Activated T-cell treated with anti-CD3 and anti-CD28 coated beads, Interleukin-2, amount 50 U/mL, for 72 hours (primary cell): ENCODE measurements at places on chromosomes 1 and 21. TPM values are rescaled to one million over a fixed set of nuclear protein-coding genes. Genes with fewer than 3 reads are reported as not detected.
A peak's percentile ranks its signal among the peaks of the same experiment; 100 is the strongest.

The ADPRS gene
- 23.2 TPM for total RNA-seq

The ALPL gene
- total RNA-seq: not detected

The ZNF697 gene
- total RNA-seq: 0.32 TPM

The ABCB10 gene
- 32.0 TPM for total RNA-seq

The BACE2 gene
- 1.1 TPM for total RNA-seq

The SPRR2B gene
- total RNA-seq: not detected

The CNR2 gene
- total RNA-seq: 0.72 TPM

The NTRK1 gene
- total RNA-seq: 16.8 TPM

The SMPDL3B gene
- 0.41 TPM for total RNA-seq

The OR2T33 gene
- total RNA-seq: not detected

The CHI3L1 gene
- total RNA-seq: not detected

The PTGER3 gene
- total RNA-seq: not detected

The RGSL1 gene
- total RNA-seq: not detected

- H3K27me3 ChIP-seq: no peaks in the 10 kb centered on the region
- peaks cover 2% of the 10 kb centered on the region for H3K36me3 ChIP-seq
- no peak overlapping the region for H3K4me3 ChIP-seq
- H3K27ac ChIP-seq: no peak overlapping the region
- H3K4me1 ChIP-seq: no peaks in the 10 kb centered on the region
Measured at GRCh38 chr1:219990782-219991510, 55.4 kb downstream of the EPRS1 start.

- peaks cover 9% of the 10 kb centered on the region for H3K4me1 ChIP-seq
- no peak overlapping the region for H3K27ac ChIP-seq
- peaks cover 39% of the 10 kb centered on the region for H3K27me3 ChIP-seq
- no peaks in the 10 kb centered on the region for H3K36me3 ChIP-seq
- DNase-seq: no peak
Measured at GRCh38 chr1:8016210-8016894, 9.8 kb downstream of the ERRFI1 start.

GRCh38 chr1:53460666-53461322, 1.6 kb downstream of the DMRTB1 start:
- DNase-seq: no peak
- H3K36me3 ChIP-seq: no peaks in the 10 kb centered on the region
- no peak overlapping the region for H3K27ac ChIP-seq
- H3K27me3 ChIP-seq: no peaks in the 10 kb centered on the region
- no peak overlapping the region for H3K4me3 ChIP-seq

- H3K27ac ChIP-seq: no peak overlapping the region
- DNase-seq: no peak
- H3K4me3 ChIP-seq: no peak overlapping the region
- H3K4me1 ChIP-seq: peaks cover 21% of the 10 kb centered on the region
- no peaks in the 10 kb centered on the region for H3K36me3 ChIP-seq
Measured at GRCh38 chr1:41591891-41592290, 107.4 kb upstream of the EDN2 start.

DNA sequence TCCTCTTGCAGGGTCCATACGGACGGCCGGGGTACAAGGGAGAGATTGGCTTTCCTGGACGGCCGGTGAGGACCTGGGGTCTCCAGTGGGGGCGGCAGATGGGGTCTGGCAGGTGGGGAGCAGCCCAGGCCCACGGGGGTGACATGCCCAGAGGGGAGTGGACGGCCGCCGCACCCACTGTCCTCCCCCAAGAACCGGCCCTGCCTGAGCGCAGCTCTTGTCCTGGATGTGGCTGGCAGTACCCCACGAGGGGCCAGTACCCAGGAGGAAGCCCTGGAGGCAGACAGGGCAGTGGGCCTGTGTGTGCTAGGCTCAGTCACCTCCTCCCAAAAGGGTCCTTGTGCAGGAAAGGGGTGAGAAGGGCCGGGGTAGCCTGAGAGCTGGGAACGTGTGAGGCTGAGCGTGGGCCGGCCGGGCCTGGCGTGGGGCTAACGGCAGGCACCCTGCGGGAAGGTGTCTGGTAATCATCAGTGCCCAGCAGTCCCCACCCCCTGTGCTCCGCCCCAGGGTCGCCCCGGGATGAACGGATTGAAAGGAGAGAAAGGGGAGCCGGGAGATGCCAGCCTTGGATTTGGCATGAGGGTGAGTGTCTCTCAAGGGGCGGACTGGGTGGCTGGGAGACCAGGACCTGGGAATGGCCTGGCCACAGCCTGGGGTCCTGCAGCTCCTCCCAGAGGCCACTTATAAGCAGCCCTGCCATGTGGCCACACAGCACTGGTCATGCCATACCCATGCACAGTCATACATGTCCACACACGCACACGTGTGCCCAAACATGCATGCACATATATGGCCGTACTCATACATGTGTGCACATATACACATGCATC, 47.2 kb downstream of the SLC19A1 start:
- no peaks in the 10 kb centered on the region for H3K27me3 ChIP-seq
- H3K4me3 ChIP-seq: no peak overlapping the region
- peaks cover 4% of the 10 kb centered on the region for H3K36me3 ChIP-seq
- DNase-seq: no peak
- H3K4me1 ChIP-seq: no peaks in the 10 kb centered on the region

- no peaks in the 10 kb centered on the region for H3K36me3 ChIP-seq
- no peak overlapping the region for H3K27ac ChIP-seq
- H3K4me3 ChIP-seq: no peak overlapping the region
- H3K27me3 ChIP-seq: no peaks in the 10 kb centered on the region
Measured at GRCh38 chr1:164633997-164634396, 75.0 kb downstream of the PBX1 start.

- peaks cover 21% of the 10 kb centered on the region for H3K4me1 ChIP-seq
- no peak overlapping the region for H3K4me3 ChIP-seq
- peak; percentile 6 for DNase-seq
- peaks cover 7% of the 10 kb centered on the region for H3K27me3 ChIP-seq
- H3K27ac ChIP-seq: no peak overlapping the region
Measured at GRCh38 chr1:50266509-50266908, 156.7 kb downstream of the DMRTA2 start.

- H3K27ac ChIP-seq: no peak overlapping the region
- DNase-seq: no peak
- no peaks in the 10 kb centered on the region for H3K36me3 ChIP-seq
- H3K27me3 ChIP-seq: peaks cover 4% of the 10 kb centered on the region
Measured at GRCh38 chr1:244067893-244068292, 16.8 kb downstream of the ZBTB18 start.

DNA sequence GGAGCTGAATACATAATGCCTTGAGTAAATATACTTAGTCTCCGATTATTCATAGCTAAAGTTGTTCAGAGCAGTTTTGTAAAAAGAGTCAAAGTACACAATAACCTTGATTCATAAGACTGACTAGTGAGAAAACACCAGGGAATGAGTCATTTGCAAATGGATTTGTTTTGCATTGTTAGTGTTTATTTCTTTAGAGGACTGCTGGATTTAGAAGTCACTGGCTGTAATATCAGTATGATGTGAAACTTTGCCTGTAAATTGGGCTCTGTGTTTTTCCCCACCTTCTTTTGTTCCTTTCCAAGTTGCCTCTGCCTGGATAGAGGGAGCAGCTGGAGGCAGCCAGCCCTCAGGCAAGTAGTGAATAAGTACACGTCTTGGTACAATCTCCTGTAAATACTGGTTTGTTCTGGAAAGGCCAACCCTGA, 474.7 kb downstream of the NUF2 start:
- no peaks in the 10 kb centered on the region for H3K27me3 ChIP-seq
- DNase-seq: no peak
- H3K4me1 ChIP-seq: no peaks in the 10 kb centered on the region
- no peak overlapping the region for H3K27ac ChIP-seq
- H3K36me3 ChIP-seq: no peaks in the 10 kb centered on the region
- H3K4me3 ChIP-seq: no peak overlapping the region

DNA sequence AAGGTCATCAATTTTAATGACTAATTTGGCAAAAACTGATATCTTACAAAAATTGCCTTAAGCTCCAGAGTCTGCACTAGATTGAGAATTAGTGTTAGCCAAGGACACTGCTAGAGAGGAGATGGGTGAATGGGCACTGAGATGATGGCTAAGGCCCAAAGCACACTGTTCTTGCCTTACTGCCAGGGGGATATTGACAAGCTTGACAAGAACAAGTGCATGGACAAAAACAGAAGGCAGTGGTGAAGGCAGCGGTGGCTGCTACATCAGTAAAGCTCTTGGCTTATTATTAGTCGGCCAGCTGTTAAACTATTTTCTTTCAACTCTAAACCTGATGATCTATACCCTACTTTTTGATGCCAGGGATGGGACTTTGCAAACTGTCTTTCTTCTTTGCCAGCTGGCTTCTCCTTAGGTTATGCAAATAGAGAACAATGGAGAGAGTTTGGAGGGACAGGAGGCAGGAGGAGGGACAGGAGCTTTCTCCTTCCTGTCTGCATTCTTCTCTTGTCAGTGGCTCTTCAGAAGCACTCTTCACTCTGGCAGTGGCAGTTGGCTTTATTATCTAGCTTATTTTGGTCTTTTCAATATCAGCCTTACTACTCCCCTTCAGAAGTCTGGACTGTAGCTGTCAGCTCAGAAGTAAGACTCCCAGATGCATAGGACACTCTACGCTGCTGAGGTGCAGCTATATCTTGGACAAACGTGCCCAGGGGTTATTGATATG, 853.5 kb upstream of the TMPRSS15 start:
- DNase-seq: no peak
- H3K27ac ChIP-seq: no peak overlapping the region
- H3K4me3 ChIP-seq: no peak overlapping the region
- no peaks in the 10 kb centered on the region for H3K27me3 ChIP-seq
- H3K4me1 ChIP-seq: no peaks in the 10 kb centered on the region

- peaks cover 1% of the 10 kb centered on the region for H3K36me3 ChIP-seq
- H3K4me1 ChIP-seq: no peaks in the 10 kb centered on the region
- H3K27ac ChIP-seq: peak overlapping the region; percentile 50
- DNase-seq: no peak
- H3K27me3 ChIP-seq: no peaks in the 10 kb centered on the region
- no peak overlapping the region for H3K4me3 ChIP-seq
Measured at GRCh38 chr1:11138029-11138428, 38.4 kb upstream of the EXOSC10 start.

- peaks cover 13% of the 10 kb centered on the region for H3K4me1 ChIP-seq
- no peaks in the 10 kb centered on the region for H3K36me3 ChIP-seq
- no peak overlapping the region for H3K27ac ChIP-seq
- no peak for DNase-seq
Measured at GRCh38 chr1:54600947-54601721, 22.2 kb downstream of the FAM151A start.

DNA sequence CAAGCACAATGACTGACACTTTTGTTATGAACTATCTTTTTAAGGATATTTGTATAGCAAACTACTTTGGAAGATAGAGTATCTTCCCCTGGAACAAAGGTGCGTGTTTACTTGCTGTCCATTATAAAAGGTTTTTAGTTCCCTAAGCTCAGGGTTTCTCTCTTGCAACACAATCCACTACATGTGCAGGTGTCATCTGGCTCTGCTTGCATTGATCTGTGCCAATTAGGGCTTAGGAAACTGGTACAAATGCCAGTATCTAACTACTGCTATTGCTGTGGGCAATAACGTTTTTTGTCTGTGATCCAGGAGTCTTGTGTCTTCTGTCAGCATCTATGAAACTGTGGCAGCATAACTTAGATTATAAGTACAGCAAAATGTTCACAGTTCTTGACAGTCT, 68.3 kb upstream of the ABCD3 start:
- H3K4me3 ChIP-seq: no peak overlapping the region
- peaks cover 23% of the 10 kb centered on the region for H3K4me1 ChIP-seq
- no peak overlapping the region for H3K27ac ChIP-seq
- H3K27me3 ChIP-seq: no peaks in the 10 kb centered on the region
- DNase-seq: no peak
- no peaks in the 10 kb centered on the region for H3K36me3 ChIP-seq

DNA sequence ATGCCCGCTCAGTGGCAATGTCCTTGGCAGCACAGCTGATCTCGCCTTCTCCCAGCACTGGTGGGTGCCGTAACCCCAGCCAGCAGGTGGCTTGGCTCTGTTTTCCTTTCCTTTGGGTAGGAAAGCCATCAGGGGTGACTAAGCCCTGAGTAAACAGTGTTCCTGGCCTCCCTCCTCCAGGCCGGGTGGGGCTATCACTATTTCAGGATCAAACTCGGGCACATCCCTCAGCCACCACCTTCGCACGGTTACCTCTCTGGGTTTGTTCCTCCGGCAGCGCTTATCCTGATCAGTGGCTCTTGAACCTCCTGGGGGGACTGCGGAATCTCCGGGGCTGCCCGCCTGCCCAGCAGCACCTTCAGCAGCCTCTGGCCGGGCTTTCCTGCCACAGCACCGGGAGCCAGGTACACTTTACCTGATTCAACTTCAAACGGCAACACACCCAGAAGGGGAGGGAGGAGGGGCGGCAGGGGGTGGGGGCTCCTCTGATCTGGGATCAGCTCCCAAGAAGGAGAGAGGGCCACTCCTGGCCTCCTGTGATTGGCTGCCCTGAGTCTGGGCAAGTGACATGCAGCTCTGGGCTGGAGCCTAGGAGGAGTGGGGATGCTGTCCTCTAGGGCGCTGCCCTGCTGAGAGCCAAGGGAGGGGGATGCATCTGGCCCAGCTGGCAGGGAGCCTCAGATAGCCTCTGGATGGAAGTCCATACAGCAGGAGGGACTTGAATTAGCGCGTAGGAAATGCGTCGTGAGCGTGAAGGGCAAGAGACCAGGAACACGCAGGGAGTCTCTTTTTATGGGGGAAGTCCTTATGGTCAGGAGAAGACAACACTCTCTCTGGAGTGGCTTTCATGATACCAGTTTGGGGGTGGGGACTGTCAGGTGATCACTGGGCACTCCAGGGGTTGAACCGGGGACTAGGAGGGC, at the start of gene ASCL5:
TSS of gene ASCL5 (minus strand) at position 353 of the 923 bp plus-strand sequence. CDS start 11,812 bp downstream, outside the sequence.
- no peaks in the 10 kb centered on the region for H3K4me1 ChIP-seq
- no peaks in the 10 kb centered on the region for H3K36me3 ChIP-seq
- peaks cover 8% of the 10 kb centered on the region for H3K27me3 ChIP-seq
- no peak within 1 kb of the TSS for H3K4me3 ChIP-seq

DNA sequence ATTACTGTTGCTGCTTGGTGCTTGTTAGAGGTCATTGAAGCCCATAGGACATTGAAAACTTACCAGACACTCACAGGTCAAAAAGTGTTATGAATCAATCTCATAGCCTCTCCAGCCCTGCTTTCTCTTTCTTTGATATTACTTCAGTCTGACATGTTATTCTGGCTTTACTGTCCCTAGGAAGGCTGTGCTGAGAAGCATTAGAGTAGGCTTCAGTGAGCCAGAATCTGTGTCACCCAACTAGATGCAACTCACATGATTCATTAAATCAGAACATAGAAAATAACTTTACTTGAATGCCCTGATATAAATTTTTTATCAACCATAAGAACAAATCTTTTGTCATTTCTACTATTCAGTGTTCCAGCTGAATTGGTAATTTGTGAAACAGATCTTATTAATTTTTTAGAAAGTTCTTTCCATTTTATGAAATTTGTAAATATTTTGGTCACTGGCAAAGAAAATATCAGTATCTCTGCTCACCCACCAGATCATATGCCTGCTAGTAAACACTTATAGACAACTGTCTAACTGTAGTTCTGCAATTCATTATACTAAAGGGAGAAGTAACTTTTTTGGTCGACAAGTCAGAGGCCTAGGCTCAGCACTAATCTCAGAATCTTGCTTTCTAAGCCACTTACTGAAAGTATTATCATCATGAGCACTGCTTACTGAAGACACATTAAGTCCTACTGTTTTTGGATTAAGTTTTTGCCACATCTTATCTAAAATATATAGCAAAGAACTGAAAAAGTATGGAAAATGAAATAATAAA, 48.2 kb downstream of the RPAP2 start:
- H3K36me3 ChIP-seq: peaks cover 24% of the 10 kb centered on the region
- no peak overlapping the region for H3K4me3 ChIP-seq
- DNase-seq: no peak
- H3K4me1 ChIP-seq: no peaks in the 10 kb centered on the region
- no peaks in the 10 kb centered on the region for H3K27me3 ChIP-seq
